CMK (cell line): ENCODE measurements at places on chromosomes 6 and 20.

GRCh38 chr20:46814366-46815232 lies 80.0 kb upstream of the EYA2 start:
- DNase-seq = no peak

DNA sequence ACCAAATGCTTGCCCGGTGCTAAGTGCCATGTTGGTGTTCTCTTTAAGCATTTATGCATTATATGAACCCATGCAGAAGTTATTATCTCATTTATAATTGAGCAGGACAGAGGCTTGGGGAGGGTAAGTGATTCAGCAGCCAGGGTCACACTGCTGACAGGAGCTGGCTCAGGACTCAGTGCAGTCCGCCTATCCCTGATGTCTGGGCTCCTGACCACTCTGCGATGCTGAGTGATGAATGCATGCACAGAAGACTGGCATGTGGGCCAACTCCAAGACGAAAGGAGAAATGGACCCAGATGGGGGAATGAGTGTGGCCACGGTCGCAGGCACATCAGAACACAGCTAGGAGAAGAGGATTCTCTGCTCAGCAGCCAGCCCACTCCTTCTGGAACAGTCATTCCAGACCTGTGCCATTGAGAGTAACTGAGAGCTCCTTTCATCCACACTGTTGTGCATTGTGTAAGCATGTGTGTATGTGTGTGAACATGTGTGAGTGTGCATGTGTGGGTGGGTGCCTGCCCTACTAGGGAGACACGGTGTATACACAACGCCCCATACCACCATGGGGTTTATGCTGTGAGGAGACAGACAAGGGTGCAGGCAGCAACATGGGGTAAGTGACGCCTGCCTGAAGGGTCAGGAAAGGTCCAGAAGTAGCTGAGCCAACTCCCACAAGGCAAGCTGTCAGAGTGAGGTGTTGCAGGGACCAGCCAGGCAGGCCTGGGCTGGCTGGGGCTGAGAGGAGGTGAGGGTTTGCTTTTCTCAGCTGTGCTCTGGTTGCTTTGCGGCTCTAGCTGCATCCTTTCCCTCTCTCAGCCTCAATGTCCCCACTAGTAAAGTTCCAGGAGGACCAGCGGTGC lies 97.8 kb upstream of the PMEPA1 start:
- no peak for DNase-seq

DNA sequence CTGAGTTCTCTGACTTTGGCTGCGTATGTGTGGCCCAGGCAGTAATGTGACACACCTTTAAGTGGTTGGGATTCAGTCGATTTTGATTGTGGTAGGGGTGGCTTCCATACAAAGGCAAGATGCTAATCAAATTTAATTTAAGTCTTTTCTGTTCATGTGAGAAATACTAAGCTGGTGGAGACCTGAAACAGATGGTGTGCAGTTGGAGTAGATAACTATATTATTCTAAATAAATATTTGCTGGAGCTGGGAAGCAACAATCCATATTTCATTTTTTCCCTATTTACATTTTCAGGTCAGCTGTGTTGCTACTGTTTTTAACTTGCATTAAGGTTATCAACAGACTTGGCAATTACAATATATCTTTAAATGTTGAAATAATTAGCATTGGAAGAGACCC lies 67.4 kb upstream of the C20orf144 start:
- DNase-seq = no peak

- no peak for DNase-seq
Observed at GRCh38 chr6:105022416-105022815, 65.5 kb downstream of the LIN28B start.

DNA sequence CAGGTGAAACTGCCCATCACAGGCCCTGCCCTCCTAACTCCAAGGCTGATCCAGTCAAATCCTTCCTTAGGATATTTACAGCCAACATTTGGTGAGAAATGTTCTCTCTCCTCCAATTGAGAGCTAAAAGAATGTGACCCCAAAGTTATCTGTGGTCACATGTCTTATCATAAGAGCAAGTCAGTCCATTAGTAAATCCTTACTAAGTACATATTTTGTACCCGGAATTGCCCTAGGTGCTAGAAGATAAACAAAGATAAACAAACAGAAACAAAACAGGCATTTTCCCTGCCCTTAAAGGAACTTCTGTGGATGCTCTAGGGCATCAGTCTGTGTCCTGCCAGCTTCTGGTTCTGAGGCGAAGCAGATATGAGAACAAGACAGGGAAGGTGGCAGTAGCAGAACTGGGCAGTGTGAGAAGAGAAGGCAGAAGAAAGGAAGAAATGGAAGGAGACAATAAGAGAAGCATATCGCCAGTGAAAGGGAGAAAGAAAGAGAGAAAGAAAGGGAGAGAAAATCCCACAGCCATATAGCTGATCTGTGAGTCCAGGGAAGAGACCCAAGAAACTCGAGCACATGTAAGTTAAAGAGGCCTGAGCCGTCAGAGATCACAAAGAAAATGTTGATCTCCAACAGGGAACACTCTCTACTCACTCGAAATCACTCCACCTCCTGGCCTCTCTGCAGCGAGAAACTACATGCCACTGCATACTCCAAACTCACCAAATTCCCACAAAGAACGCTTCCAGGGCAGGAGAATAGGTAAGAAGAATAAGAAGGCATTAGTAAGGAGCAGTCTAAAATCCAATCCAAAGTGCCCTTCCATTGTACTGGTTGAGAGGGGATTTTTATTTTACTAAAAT lies 41.7 kb downstream of the CDK5RAP1 start:
- no peak for DNase-seq

DNA sequence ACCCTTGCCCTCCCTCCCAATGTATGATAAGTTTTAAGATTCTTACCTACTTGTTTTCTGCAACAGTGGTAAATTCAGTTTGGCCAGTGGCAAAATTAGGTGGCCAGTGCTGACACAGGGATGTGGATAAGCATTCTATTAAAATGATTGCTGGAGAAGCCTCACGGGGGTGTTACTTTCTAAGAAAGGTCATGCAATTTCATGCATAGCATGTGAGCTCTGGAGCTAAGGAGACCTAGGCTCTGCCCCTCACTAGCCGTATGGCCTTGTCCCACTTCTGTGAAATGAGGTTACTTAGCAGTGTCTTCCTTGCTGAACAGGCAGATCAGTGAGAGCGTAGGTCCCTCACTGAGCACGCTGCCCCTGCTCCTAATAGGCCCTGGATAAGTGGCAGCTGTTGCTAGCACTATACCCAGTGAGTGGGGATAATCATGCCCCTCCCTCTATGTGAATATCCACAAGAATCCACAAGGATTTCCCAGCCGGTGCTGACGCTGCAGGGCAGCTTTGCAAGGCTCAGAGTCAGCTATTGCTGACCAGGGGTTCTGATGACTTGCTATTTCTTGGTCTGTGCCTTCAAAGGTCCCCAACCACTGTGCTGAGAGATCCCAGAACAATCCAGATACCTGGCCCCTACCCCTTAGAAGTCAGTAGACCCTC lies 86.5 kb upstream of the MRPS10 start:
- no peak for DNase-seq

GRCh38 chr20:56922497-56922896 lies 293.4 kb downstream of the TFAP2C start:
- no peak for DNase-seq

DNA sequence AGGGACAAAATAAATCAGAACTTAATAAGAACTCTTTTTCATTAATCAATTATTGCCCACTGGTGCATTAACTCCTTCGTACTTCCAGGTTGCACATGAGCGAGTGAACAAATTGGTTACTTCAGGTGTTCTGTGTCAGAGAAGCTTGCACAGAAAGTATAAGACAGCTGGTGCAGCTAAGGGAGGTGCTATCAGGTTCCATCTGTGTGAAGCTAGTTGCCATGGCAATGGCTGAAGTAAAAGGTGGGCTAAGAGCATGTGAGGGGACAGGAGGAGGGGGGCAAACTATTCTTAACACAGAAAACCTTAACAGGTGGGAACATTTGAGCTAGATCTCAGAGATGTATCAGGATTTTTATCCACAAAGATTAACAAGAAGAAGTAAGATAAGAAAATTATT lies 81.6 kb downstream of the MANEA start:
- no peak for DNase-seq

GRCh38 chr6:104843229-104843628 lies 16.5 kb downstream of the HACE1 start:
- DNase-seq = no peak
